ENCODE measurements at places on chromosomes 1 and 21.

GRCh38 chr1:8009043-8010002 lies 16.8 kb downstream of the ERRFI1 start:
- DNase-seq = no peak

- DNase-seq = no peak
Measured at GRCh38 chr1:245649666-245650065, 494.9 kb downstream of the KIF26B start.

DNA sequence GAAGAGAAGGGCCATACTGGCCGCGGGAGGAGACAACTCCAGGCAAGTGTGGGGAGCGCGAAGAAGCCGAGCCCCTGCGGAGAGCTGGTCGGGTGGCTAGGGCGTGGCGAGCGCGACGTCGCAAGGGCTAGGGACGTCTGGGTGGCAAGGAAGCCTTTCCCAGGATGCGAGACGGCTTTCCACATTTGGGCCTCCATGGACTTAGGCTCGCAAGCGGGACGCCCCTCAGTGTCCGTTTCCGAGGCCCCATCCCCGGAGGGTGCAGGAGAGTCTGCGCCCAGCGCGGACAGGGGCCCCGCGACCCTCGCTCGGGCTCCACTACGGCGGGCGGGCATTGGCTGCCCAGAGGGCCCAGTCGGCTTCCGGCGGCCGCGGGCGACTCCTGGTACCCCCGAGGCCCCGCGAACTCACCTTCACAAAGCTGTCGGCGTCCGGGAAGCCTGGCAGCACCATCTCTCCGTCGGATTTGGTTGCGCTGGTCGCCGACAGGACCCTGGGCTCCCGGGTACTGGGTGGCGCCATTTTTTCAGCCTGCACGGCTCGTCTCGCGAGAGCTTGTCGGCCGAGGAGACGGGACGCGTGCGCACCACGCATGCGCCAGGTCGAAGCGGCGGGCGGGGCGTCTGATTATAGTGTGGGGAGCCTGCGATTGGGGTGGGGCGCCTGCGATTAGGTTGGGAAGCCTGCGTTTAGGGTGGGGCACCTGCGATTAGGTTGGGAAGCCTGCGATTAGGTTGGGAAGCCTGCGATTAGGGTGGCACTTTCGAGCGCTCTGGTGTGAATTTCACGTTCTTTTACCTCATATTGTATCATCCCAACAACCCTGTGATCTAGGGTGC lies at the start of gene EXOSC10:
Gene EXOSC10 (minus strand): TSS at position 560 of the 839 bp plus-strand sequence. CDS start 38 bp downstream, at position 522.
- DNase-seq = peak; percentile 94

- no peak for DNase-seq
Measured at GRCh38 chr1:52554756-52555155, 1.9 kb upstream of the TUT4 start.

- no peak for DNase-seq
Measured at GRCh38 chr1:101905283-101905835, 91.4 kb downstream of the OLFM3 start.

GRCh38 chr21:40678681-40679284 lies 168.2 kb downstream of the DSCAM start:
- no peak for DNase-seq

DNA sequence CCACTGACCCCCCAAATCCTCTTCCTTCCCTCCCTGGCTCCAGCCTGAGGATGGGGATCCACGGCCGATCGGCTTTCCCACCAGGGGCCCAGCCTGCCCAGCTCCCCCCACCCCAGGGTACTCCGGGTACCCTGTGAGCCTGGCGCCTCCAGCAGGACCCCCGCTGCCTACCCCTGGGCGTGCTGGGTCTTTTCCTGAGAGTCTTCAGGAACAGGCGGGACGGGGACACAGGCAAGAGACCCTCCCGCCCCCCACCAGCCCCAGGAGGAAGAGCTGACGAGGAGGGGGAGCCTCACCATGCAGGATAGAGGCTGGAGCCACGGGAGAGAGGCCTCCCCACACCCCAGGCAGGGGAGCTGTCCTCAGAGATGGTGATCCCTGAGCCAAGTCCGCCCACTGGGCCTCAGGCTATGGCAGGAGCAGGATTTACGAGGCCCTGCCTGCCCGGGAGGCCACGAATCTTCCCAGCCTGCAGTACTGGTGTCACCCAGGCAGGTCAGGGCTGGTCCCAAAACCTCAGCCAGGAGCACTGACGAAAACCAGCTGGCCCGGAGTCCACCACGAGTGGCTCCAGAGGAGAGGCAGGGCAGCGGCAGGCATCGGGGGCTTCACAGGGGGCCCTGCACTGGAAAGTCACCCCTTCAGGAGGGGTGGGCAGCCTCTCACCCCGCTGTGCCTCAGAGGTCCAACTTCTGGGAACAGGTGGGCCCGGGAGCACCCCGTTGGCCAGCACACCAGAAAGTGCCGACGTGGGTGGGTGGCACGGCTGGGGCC lies 58.0 kb downstream of the MEGF6 start:
- DNase-seq = no peak

- DNase-seq = no peak
Measured at GRCh38 chr1:248842781-248843331, 4.8 kb downstream of the ZNF672 start.

- no peak for DNase-seq
Measured at GRCh38 chr1:94326329-94326728, 88.9 kb upstream of the ARHGAP29 start.

DNA sequence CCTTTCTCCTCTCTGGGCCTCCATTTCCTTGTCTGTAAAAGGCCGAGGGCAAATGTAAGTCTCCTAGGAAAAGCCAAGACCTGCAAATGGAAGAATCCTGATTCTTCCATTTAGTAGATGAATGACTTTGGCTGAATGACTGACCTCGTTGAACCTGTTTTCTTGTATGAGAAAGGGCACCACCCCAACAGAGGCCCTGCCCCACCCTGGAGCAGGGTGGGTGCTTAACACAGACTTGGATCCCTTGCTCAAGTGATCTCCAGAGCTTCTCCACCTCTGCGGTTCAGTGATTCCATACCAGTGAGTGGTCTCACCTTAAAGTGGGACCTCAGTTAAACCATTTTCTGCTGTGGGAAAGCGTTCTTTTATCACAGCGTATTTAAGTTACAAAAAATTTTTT lies 39.0 kb upstream of the GUCA2B start:
- DNase-seq = no peak

Measured in activated CD4-positive, alpha-beta T cell treated with anti-CD3 and anti-CD28 coated beads, Interleukin-2, amount 50 U/mL, for 4 hours (primary cell).